Activated naive CD4-positive, alpha-beta T cell (primary cell): ENCODE measurements at places on chromosomes 11 and 22.

GRCh38 chr11:1937616-1938342 lies 9.4 kb upstream of the MRPL23 start:
- DNase-seq: no peak

DNA sequence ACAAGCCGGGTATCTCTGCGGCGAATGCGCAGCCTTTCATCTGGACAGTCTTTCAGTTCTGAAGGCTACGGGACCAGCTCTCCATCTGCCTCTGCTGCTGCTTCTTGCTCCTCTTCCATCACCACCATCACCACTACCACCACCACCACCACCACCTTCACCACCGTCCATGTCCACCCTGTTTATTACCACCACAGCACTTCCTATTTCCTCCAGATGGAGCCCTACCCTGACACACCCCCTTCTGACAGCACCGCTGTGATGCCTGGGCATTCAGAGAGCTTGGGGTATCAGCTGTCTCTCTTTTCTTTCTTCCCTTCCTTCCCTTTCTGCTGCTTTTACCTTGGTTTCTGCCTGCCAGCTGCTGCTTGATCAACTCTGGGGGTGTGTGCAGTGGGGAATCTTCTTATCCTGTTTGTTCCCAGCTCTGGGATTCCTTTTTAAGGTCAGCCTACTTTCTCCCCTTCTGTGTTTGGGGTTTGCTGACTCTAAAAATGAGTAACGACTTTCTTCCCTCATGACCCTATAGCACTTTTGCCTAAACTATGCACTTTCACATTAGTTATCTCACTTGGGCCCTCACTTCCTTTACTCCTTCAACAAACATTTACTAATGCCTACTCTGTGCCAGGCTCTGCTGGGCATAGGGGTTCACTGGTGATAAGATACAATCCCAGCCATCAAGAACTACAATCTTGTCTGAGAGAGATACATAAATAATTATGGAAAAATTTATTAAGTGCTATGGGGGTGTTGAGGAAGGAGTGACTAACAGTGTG lies 7.8 kb upstream of the RRM1 start:
- DNase-seq: no peak

- DNase-seq: no peak
Observed at GRCh38 chr11:129943036-129943435, 47.7 kb upstream of the NFRKB start.

- no peak for DNase-seq
Observed at GRCh38 chr11:91761406-91762025, 463.1 kb upstream of the FAT3 start.

DNA sequence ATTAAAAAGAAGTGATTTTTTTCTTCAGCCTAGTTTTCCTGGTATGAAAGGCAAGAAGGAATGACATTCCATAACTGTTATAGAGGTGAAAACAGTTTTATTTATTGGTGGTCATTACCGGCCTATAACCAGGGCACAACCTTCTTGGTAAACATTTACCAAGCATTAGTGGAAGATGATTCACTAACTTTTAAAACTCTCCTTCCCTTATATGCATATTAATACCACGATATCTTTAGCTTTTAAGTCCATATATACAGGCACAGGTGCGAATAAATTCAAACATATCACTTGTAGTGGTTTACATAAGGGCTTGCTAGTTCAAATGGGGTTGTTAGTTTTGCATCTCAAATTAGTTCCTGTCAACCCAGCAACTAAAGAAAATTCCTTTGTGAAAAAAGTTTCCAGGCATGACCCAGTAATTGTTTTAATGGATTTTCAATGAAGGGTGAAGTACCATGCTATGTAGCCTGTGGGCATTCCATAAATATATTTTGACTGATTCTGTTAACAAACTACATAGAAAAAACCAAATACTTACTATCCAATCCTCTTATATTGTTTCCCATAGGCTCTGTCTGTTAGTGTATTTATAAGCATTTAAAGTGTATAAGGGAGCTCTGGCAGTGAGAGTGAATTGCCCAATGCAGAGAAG lies 30.6 kb upstream of the ROBO3 start:
- no peak for DNase-seq

DNA sequence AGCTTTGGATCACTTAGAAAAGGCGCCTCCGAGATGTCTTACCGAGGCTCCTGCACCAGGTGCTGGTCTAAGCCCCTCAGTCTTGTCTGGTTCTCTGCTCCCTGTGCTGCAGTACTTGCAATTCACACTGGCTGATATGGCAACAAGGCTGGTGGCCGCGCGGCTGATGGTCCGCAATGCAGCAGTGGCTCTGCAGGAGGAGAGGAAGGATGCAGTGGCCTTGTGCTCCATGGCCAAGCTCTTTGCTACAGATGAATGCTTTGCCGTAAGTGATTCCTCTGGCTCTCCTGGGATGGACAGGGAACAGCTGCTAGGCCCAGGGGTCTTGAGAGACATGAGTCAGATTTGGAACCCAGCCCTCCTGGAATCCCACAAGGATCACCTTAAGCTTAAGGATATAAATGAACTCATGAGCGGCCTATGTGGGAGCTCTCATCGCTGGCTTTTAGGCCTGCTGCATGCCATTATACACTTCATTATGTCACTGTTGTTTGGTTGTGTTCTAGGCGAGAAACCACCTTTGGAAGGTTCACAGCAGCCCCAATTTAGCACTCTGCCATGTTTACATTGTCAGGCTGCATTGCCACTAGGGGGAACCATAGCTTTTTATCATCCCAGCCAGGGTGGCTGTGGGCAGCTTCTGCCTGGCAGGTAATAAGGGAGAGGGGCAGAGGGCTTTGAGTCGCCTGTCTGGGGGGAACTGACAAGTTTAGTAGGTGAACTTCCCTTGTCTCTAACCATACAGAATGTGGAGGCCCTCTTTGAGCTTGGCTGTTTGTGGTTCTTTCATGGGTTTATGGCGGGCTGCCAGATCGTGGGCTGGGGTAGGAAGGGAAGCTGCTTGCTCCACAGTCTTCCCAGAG lies 8.5 kb downstream of the ACAD8 start:
- no peak for DNase-seq

DNA sequence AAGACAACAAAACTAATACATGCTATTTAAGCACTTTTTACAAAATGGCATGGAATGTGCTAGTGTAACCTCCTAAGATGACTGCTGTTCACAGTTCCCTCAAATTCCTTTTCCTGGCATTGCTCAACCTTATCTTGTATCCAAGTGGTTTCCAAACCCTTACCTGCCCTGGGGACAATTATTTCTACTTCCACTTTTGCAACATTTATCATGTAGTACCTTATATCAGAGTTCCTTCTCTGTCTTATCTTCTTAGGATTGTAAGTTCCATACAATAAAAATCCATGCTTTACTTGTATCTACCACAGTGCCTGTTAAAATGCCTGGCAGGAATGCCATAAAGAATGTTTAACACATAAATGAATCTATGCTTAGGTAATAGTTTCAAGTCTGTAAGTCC lies 109.2 kb upstream of the MTMR2 start:
- DNase-seq: no peak

- no peak for DNase-seq
Observed at GRCh38 chr11:100273066-100273815, 413.8 kb upstream of the ARHGAP42 start.

DNA sequence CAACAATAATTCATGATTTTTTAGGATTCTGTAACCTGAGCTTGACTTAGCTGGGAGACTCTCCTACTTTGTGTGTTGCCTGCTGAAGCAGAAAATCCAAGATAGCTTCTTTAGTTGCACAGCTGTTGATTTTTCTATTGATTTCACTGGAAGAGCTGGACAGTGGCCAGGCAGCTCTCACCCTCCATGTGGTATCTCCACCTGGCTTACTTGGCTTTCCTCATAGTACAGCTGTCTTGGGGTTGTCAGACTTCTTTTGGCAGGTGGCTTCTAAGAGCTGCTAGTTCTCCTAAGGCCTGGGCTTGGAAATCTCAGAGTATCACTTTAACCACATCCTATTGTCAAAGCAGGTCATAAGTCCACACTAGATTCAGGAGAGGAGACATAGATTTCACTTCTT lies 130.8 kb upstream of the SPON1 start:
- no peak for DNase-seq

DNA sequence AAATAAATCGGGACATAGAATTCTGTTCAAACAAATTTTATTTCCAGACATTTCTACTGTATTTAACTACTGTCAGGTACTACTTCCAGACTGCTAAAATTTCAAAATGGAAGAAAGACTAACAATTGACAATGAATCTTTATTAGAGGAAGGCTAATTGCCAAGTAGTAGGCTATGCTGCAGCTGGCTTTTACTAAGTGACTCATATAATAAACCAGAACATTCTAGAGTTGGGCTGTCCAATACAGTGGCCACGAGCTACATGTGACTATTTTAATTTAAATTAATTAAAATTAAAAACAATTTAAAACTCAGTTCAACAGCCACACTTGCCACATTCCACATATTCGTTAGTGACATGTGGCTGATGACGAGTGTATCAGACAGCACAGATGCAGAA lies 27.6 kb downstream of the CHKA start:
- DNase-seq: no peak

- DNase-seq: no peak
Observed at GRCh38 chr22:24231706-24232105, 13.2 kb downstream of the GGT5 start.

GRCh38 chr11:45730014-45730413 lies 64.6 kb upstream of the CHST1 start:
- DNase-seq: no peak

DNA sequence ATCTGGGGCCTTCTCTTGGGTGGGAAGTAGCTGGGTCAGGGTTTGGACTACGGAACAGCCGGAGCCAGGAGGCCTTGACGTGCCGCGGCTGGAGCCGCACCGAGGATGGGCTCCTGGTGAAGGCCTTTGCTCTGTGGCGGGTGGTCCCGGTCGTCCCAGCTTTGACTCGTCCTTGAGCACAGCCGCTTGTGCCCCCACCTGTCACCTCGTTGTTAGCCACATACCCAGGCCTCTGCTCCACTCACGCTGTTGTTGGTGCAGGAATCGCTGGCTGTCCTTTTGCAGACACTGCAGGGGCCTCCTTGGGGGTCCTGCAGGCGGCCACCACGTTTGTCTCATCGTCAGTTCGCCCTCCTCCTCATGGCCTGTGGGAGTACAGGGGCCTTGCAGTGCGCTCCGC lies 17.1 kb downstream of the PHRF1 start:
- no peak for DNase-seq

DNA sequence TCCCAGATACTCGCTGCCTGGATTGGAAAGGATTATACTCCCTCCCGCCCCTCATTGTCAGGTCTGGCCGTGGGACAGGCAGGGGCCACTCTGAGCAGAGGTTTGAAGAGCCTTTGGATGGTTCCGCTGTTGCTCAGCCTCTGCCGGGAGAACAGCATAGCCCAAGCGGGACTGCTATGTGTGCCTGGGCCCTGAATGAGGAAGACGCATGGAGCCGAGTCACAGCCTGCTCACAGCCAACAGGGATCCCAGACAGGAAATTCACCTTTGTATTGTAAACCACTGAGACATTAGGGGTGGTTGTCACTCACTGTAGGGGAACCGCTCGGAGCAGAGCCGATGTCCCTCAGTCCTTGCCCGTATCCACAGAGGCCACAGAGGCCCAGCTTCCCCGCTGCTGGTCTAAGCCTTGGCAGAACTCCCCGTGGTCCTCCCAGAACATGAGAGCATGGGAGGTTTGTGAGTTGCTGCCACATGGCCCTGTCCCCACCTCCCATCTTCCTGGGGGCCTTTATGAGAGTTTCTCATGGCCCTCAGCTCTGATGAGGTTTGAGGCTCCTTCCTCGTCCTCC lies 10.7 kb upstream of the FAM118A start:
- no peak for DNase-seq

- peak; percentile 13 for DNase-seq
Observed at GRCh38 chr22:26330971-26331625, 98.0 kb upstream of the ASPHD2 start.

- no peak for DNase-seq
Observed at GRCh38 chr11:109798521-109798920, 294.7 kb upstream of the ZC3H12C start.
